ENCODE measurements at places on chromosomes 13 and 19.

DNA sequence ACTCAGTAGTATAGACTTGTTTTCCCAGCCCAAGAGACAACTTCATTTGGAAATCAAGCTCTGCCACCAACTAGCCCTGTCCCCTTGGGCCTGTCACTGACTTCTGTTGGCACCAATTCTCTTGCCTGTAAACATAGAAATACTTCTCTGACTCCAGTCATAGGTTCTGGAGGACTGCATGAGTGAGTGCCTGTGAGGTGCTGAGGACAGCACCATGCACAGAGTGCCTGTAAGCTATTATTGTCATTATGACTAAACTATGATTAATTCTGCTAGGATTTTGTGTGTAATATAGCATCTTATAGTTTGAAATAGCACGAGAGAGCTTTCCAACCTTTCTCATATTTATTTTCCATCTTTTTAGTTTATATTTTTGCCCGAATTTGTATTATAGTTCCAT lies 247.9 kb downstream of the MYO16 start:
- DNase-seq, result no peak

DNA sequence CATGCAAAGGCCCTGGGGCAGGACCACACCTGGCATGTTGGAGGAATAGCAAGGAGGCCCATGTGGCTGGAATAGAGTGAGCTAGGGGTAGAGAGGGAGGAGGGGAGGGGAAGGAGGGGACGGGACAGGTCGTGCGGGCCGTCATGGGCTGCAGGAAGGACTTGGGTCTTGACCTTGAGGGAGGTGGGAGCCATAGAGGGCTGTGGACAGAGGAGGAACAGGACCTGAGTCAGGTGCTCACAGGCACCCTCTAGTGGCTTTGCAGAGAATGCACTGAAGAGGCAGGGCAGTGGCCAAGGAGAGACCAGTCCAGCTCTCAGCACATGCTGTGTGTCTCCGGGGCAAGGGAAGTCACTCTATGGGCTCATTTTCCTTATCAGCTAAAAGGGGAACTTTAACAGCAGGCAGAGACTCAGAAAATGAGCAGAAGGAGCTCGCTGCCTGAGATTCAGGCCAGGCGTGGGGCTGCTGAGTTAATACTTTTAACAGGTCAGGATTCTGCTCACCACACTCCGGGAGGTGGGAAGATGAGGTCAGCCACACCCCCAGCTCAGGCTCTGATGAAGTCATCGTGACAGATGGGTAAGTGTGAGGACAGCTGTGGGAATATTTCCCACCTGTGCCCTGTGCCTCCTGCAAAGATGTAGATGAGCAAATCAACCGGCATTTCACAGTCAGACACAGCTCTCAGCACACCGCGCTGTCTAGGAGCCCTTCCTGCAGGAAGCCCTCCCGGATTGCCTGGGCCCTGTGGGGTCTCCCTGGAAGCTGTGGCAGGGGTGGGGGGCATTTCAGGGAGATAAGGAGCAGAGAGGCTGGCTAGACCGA lies 6.0 kb upstream of the TNFAIP8L1 start:
- peak; percentile 79 for DNase-seq

DNA sequence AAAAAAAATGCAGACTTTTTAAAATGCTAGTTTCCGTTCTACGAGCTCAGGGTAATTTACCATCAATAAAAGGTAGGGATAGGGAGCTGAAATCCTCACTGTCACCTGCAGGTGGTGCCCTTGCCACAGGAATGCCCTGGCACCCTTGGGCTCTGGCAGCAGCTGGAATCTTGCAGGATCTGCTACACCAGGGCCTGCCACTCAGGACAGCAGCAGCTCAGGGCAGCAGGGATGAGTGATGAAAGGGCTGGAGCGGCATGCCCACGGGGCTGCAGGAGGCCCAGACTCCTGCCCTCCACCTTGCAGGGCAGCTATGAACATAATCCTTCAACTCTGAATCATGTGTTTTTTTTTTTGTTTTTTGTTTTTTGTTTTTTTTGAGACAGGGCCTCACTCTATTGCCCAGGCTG lies 54.0 kb downstream of the GNG7 start:
- DNase-seq, result peak; percentile 86

- no peak for DNase-seq
Observed at GRCh38 chr13:101570410-101570809, 117.9 kb downstream of the ITGBL1 start.

DNA sequence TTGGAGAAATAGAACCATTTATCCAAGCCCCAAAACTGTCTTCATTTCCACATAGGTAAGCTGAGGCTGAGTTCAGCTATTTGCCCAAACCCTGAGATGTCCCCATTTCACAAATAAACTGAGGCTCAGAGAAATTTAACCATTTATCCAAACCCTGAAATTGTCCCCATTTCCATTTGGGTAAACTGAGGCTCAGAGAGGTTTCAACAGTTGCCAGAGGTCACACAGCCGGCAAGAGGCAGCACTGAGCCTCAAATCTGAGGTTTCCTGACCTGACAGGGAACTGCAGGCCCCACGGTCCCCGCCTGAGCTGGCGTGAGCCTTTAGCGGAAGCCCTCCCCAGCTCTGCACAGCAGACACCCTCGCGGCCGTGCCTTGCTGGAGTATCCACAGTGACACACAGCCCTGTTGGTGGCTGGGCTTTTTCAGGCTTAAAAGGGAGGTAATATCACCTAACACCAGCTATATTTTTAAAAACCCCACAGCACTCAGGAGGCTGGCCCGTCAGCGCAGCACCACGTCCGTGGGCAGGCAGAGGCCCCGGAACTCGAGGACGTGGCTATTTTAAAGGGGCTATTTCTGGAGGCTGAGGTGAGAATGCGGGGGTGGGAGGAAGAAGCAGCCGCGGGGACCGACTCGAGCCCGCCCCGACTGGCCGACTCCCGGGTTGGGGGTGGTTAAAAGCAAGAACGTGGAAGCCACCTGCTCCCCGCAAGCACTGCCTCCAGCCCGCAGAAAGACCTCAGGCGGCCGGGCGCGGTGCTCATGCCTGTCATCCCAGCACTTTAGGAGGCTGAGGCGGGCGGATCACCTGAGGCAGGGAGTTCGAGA lies 18.5 kb downstream of the PTPRS start:
- DNase-seq, result peak; percentile 65

- no peak for DNase-seq
Observed at GRCh38 chr13:73464758-73465616, 406.2 kb downstream of the KLF5 start.

DNA sequence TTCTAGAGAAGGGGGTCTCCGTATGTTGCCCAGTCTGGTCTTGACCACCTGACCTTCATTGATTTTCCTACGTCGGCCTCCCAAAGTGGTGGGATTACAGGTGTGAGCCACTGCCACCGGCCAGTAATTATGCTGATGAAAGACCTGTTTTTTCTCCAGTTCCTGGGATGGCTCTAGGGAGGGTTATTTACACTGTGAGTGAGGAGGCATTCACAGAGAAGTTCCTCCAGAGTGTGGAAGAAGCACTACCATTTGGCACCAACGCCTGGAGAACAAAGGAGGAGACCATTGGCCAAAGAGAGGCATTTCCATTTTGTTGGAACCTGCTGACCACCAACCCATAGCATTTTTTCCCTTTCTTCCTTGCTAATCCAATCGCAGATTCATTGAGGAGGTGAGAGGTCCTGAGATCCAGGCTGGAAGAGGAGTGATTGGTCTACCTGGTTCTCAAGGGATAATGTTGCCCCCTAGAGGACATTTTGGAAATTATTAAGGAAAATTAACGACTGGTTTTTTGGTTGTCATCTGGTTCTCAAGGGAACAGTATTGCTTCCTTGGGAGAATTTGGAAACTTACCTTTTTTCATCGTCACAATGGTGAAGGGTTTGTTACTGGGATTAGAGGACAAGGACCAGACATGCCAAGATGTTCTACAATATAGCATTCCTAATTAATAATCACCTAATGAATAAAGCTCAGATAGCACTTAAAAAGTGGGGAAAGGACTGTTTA lies 5.5 kb upstream of the SAE1 start:
- DNase-seq, result peak; percentile 96

GRCh38 chr19:51786646-51787494 lies 8.1 kb upstream of the FPR3 start:
- DNase-seq, result no peak

- peak; percentile 98 for DNase-seq
Observed at GRCh38 chr19:58543826-58544590, at the start of gene TRIM28. Gene TRIM28, plus strand, starts transcription at chr19:58544064. Its CDS starts 694 bp downstream, at chr19:58544758.

GRCh38 chr13:106799781-106800335 lies 231.9 kb upstream of the ARGLU1 start:
- DNase-seq, result no peak

GRCh38 chr19:41882568-41883462 lies at the start of gene ARHGEF1:
Gene ARHGEF1, plus strand, starts transcription at chr19:41883184. Its CDS starts 4,899 bp downstream, at chr19:41888083.
- peak; percentile 62 for DNase-seq

Measured in GM23338 (cell line).